ENCODE measurements at places on chromosomes 7 and 10.

- DNase-seq = no peak
Measured at GRCh38 chr7:20307119-20307518, 23.6 kb upstream of the ITGB8 start.

DNA sequence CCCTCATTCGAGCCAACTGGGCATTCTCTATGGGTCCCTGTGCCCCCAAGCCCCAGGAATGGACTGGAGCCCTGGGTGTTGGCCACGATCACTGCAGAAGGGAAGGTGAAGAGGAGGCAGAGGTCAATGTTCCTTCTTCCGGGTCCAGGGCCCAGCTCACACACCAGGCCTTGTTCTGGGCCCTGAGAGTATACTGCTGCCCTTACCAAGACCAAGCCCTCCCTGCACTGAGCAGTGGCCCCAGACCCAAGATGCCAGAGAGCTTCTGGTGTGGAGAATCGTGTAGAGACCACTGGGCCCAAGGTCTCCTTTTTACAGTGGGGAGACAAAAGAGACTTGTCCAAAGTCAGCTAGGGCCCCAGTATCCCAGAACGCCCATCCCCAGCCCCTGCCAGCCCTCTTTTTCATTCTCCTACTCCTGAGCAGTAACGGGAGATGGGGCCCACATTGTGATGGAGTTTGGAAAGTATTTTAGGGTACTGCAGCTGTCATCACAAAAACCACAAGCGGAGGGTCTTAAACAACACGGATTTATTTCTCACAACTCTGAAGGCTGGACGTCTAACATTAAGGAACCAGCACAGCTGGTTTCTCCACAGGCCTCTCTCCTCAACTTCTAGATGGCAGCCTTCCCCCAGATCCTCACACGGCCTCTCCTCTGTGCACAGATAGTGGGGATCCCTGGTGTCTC lies 79.4 kb downstream of the PDGFA start:
- DNase-seq = no peak

DNA sequence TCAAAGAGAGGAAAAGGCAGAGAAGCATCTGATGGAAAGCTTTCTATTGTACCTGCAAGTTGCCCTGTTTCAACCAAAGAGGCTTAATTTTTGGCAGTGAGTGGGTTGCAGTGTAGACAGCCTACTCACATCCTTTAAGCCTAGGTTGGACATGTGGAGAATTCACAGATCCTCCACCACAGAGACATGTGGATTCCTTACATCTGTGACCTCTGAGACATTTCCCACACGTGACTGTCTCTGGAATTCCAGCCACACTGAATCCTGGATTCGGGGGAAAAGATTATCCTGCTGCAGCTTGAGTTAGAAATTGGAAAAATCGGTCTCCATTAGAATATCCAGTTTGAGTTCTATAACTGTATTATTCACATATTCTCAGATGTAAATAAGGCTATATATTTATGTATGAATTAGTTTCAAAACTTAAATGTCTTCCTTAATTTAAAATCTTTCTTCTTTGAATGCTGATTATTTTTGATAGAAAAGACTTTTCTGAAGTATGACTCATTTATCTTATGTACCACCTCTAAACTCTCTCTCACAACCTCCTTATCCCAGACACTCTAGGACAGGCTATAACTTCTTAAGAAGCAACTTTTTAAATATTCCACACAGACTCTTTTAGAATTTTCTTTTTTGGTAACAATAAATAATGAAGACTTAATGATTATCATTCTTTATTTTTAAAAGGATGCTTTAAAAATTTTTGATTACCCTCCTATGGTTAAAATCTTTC lies 123.3 kb downstream of the TWIST1 start:
- no peak for DNase-seq

DNA sequence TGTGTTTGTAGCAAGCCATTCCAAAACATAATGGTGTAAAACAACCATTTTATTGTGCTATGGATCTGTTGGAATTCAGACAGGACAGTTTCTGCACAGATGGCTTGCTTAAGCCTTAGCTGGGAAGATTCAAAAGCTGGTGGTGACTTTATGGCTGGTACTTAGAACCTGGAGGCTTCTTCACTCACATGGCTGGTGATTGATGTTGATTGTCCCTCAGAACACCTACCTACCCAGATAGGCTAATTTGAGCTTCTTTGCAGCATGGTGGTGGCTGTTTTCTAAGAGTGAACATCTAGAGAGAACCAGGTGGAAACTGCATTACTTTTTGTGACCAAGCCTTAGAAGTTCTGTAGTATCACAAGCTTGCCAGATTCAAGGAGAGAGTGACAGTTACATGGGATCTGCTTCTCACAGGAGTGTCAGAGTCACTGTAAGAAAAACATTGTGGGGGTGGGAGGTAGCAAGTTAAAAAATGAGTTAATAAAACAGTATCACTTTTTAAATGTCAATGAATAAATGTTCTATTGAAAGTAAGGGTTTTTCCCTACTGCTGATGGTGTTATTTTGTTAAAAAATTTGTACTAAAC lies 7.1 kb downstream of the R3HCC1L start:
- no peak for DNase-seq

DNA sequence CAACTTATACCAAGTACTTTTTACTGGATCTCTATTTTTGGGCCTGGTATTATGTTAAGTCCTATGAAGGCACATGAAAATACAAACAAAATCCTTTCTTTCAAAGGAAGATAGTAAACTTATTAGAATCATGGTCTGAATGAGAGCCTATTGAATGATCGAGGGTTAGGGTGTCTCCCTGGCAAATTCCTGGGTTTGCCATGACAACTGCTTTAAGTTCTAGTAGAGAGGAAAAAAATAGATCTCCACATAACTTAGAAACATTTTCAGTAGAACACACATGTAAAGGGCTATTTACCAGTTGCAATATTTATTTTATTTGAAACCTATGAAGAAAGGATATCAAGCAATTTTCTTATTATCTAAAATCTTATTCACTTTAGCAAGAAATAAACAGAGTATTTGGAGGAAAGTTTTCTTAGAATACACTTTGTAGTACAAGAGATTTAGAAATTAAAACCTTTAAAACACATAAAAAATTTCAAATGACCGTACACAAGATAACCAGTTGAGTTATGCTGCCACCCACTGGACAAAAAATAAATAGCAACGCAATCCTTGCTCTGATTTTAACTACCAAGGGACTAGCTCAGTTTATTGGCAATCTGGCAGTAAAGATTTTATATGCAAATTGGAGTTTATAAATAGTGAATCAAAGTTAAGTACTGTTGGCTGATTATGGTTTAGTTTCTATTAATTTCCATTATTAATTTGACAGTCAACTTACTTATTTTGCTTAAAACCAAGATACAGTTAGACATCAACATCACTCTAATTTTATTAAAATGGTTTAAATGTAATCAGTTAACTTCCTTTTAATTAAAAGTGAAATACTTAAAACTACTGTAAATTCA lies 33.9 kb downstream of the CACUL1 start:
- DNase-seq = no peak

DNA sequence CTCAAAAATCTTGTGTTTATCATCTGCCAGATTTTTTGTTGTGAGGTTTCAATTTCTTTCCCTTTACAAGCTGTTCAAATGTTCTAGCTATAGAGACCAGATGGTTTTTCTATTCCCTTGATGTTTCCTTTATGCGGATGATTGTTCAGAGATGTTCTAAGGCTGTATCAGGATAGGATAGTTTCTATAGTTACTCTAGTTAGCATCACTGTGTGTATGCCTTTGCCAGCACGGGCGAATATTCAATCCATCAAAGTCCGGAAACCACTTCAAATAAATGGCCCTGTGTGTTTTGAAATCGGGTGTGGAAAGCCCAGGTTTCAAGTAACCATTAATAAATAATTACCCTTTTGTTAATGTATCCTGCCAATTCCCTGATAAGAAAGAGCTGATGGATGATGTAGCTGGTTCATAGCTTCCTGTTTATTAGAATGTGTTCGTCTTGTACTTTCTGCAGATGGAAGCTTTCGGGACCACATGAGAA lies 149.8 kb upstream of the PRKCQ start:
- no peak for DNase-seq

All from epithelial cell of prostate (primary cell).